ENCODE measurements at places on chromosomes 1 and 21.

- no peak for DNase-seq
Measured at GRCh38 chr1:209839875-209840546, 12.2 kb downstream of the UTP25 start.

GRCh38 chr1:174788981-174789380 lies 210.8 kb upstream of the CACYBP start:
- no peak for DNase-seq

DNA sequence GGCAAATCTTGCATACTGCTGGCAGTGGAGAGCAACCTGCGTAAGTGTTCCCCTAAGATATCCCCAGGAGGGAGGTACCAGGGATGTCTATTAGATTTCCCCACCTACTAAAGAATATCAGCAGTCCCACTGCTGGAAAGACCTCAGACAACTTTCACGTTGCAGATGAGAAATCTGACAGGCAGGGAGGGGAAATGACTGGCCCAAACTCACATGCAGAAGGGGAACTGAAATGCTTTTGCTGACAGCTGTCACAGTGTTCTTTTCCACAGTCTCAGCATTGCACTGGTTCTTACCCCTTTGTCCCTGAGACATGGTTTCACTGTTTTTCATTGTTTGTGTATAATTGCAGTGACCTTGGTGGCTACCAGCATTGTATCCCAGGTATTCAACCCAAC lies 84.8 kb upstream of the ATP1A1 start:
- DNase-seq = no peak

DNA sequence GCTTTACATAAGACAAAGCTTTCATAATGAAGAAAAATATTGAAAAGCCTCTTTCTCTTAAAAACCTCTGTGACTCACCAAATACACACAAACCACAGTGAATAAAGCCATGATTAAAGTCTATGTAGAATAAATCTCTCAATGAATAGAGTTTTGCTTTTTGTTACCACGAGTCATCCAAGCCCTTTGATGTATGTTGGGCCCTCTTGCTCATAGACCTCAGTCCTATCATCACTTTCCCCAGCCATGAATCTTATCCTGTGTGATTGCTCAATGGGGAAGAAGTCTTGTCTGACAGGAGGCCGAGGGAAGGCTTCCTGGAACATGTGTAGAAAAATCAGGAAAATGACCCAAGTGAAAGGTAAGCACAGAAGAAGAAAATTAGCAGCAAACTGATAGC lies 60.8 kb downstream of the NGF start:
- no peak for DNase-seq

GRCh38 chr1:108208724-108209446 lies 8.7 kb upstream of the SLC25A24 start:
- DNase-seq = no peak

DNA sequence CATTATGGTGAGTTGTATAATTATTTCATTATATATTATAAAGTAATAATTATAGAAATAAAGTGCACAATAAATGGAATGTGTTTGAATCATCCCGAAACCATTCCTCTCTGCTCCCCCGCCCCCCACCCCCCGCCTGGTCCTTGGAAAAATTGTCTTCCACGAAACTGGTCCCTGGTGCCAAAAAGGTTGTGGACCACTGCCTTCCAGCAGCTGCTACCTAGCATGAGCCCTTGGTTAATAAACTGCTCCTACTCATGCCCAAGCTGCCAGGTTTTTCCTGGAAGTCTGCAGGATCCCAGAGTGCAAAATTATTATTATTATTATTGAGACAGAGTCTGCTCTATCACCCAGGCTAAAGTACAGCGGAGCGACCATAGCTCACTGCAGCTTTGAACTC lies 6.8 kb upstream of the IFNGR2 start:
- DNase-seq = no peak

DNA sequence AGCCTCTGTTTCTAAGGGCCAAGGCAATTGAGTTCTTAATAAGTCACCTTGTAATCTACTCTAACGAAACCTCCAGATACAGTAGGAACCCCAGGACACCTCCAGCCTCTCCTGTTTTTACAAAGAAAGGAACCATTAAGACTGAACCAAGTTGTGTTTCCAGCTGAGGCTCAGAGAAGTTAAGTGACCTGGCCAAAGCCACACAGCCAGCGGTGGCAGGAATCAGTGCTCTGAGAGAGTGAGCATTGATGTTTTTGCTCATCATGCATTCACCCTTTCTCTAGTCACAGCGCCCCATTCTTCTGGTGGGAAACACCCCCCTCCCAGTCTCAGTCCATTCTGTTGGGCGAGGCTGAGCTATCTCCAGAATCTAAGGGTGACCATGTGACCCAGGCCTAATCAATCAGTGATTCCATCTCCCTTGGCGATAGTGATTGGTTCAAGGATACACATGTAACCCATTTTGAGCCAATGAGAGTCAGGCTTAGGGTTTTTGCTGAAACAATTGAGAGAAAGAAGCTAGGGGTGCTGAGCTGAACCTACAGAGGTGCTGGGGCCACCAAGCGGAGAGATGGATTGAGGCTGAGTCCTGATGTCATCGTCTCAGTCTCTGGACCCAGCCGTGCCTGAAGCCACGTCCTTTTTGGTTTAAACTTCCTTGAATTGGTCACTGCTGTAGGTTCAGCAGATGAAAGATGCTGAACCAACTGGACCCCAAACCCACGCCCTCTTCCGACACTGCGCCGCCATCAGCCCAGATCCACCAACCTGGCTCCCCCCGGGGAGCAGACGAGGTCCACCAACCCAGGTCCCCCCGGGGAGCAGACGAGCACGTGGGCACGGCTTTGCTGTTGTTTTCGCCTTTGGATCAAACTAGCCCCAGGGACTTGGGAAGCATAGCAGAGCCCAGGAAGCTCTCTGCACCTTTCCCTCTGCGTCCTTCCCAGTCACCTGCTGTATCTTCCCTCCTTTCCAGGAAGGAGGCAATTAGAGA lies 28.0 kb upstream of the RERE start:
- no peak for DNase-seq

DNA sequence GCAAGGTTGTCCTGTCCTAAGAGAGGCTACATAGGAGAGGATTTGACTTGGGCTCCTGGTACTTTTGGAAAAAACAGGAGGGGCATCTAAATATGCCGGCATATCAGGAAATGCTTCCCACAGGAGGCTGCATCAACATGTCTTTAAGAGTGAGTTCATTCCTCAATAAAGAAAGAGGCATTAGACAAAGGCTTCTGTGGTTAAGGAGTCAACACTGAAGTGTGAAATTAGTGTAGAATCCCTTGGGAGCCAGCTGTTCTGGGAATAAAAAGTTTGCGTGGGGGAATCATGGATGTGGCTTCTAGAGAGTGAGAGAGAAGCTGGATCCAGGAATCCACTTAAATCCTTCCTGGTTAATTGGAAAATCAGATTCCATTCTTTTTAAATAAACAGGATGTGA lies 69.5 kb downstream of the DNM3 start:
- DNase-seq = no peak

DNA sequence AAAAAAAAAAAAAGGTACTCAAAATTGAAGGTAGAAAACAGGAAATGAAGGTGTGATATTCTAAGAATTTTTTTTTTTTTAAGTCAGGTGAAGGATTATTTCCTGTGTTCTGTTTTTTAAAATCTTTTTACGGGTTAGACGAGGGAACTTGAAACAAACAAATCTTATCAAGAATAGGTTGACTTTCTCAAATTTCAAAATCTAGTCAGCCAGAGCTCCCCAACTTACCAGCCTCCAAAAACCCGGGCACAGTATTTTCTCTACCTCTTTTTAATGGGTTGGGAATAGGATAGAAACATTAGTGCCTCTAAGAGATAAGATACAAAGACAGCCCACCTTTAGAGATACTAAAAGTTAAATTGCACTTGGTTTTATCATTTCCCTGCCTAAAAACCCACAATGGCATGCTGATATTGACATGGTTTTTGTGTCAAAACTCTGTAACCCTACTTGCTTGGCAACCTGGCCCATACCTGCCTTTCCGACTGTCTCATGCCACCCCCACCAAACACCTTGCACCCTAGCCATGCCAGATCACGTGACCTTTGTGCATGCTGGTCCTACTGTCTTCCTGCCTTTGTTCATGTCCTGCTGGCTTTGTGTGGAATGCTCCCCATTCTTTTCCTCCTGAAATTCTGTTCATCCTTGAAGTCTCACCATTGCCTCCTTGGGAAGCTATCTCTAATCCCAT lies 4.2 kb downstream of the RCAN3 start:
- DNase-seq = no peak

- DNase-seq = no peak
Measured at GRCh38 chr1:193339401-193339800, 153.0 kb upstream of the B3GALT2 start.

- no peak for DNase-seq
Measured at GRCh38 chr1:203593723-203594122, 32.9 kb upstream of the ATP2B4 start.

- DNase-seq = no peak
Measured at GRCh38 chr1:95496773-95497172, 262.8 kb downstream of the RWDD3 start.

GRCh38 chr1:187092104-187092503 lies 263.4 kb downstream of the PLA2G4A start:
- no peak for DNase-seq

Data from stimulated activated CD8-positive, alpha-beta memory T cell treated with anti-CD3 and anti-CD28 coated beads, Interleukin-4, amount 100 ng/mL, for 1 hour (primary cell).